Endothelial cell of umbilical vein (primary cell): ENCODE measurements at places on chromosomes 6 and 20. TPM values are rescaled to one million over a fixed set of nuclear protein-coding genes. Genes with fewer than 3 reads are reported as not detected.

DNA sequence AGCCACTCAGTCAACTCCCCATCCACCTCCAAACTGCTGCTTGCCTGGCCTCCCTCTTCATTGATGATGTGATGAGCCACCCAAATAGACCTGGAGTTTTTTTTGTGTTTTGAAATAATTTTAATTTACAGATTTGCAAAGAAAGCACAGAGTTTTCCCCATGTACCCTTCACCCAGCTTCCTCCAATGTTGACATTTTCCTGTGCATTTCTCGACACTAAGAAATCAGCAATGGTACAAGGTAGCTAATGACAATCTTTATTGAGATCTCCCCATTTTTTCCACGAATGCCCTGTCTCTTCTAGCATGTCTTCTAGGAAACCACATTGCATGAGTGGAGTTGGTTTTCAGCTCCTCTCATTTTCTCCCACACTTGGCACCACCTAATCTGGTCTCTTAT, 30.1 kb downstream of the PPP1R14C start:
- H3K36me3 ChIP-seq = no peaks in the 10 kb centered on the region
- no peak overlapping the region for H3K27ac ChIP-seq
- no peaks in the 10 kb centered on the region for H3K27me3 ChIP-seq

GRCh38 chr20:57584768-57585461, 24.0 kb downstream of the PCK1 start:
- H3K27me3 ChIP-seq = peaks cover 5% of the 10 kb centered on the region
- H3K27ac ChIP-seq = no peak overlapping the region
- no peak for DNase-seq
- H3K36me3 ChIP-seq = no peaks in the 10 kb centered on the region

DNA sequence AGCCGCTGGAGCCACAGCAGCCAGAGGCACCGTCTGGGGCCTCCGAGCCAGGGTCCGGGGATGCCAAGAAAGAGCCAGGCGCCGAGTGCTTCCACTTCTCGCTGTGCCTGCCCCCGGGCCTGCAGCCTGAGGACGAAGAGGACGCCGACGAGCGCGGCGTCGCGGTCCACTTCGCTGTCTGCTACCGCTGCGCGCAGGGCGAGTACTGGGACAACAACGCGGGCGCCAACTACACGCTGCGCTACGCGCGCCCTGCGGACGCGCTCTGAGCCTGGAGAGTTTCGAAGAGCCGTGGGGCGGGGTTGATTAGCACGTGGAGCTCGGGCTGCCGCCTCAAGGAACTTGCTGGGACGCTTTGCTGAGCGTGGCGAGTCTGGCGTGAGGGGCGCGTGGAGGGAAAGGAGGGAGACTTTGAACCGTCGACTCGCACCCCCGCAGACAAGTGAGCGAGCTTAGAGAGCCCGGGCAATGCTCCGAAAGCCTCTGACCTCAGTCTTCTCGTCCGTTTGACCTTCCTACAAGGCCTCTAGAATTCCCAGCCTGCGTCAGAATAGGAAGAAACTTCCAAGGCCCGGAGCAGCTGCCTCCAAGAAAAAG, 1.3 kb downstream of the PPP1R3G start:
- H3K27ac ChIP-seq = no peak overlapping the region
- DNase-seq = no peak
- peaks cover 18% of the 10 kb centered on the region for H3K27me3 ChIP-seq
- peaks cover 13% of the 10 kb centered on the region for H3K4me1 ChIP-seq

The PSMB9 gene
- total RNA-seq = 2.7 and 6.3 TPM in 2 replicates

The OXT gene
- total RNA-seq = not detected in 2 replicates
